Activated CD4-positive, alpha-beta T cell treated with anti-CD3 and anti-CD28 coated beads, Interleukin-2, amount 50 U/mL, for 24 hours (primary cell): ENCODE measurements at places on chromosomes 11 and 22.
A peak's percentile ranks its signal among the peaks of the same experiment; 100 is the strongest.

GRCh38 chr11:95816037-95816436 lies 25.7 kb downstream of the CEP57 start:
- DNase-seq = no peak

GRCh38 chr11:82680252-82680651 lies 53.4 kb downstream of the FAM181B start:
- DNase-seq = no peak

GRCh38 chr22:24001314-24001713 lies 3.9 kb downstream of the GSTT4 start:
- no peak for DNase-seq

DNA sequence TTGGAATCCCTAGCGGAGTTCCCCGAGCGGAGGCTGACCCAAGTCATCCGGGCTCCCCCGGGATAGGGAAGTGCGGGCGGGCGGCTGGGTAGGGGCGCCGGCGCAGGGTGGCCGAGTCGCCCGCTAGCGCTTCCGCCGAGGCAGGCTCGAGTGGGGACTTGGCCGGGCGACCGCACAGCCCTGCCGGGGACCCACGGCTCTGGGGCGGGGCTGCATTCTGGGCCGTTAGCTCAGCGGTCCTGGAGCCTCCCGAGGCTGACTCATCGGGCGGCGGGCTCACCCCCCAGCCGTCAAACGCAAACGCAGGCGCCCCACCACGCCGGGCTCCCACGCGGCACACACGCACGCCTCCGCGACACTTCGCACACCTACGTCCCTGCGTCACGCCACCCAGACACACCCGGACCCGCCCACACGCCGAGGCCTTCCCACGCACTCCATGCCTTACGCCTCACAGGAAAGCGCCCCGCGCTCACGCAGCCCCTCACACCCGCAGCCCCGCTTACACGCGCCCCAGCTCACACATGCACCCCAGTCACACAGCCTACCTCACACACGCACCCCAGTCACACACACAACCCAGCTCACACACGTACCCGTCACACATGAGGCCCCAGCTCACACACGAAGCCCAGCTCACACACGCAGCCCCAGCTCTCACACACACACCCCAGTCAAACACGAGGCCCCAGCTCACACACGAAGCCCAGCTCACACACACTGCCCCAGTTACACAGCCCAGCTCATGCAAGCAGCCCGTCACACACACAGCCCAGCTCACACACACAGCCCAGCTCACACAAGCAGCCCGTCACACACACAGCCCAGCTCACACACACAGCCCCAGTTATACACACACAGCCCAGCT lies 1.2 kb downstream of the PHLDB1 start:
- DNase-seq = peak; percentile 52

GRCh38 chr11:19530505-19530904 lies 182.1 kb upstream of the NAV2 start:
- no peak for DNase-seq

- DNase-seq = no peak
Measured at GRCh38 chr11:2102132-2102882, 36.9 kb downstream of the IGF2 start.

DNA sequence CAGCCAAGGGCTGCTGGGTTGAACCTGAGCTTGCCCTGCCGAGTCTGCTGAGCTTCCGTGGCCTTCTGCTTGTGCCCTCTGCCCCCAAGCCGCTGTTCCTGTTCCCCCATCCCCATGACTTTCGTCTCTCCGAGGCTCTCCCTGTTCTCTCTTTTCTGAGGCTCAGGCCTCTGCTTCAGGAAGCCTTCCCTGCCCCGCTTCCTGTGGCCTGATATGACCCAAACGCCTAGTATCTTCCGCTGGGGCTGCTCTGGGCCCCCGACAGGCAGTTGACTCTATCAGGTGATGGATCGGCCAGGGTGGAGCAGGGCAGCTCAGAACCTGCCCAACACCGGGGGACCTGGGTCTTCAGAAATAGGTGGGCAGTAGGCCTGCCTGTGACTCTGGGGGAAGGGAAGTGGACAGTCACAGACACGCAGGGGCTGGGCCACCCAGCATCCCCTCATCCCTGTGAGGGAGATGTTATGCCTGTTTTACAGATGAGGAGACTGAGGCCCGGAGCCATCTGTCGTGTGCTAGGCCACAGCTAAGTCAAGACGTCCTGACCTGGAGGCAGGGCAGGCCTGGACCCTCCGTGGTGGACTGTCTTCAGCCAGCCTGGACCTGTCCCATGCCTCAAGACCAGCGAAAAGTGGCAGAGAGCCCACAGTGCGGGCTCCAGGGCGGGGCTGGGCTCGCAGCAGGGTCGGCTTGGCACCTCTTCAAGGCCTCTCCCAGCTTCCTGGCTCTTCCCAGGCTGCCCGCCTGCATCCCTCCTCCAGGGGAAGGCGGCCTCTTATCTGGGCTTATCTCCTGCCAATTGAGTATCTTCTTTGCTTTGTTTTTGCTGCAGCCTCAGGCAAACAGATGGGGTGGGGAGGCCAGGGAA lies 16.2 kb downstream of the BAD start:
- no peak for DNase-seq

GRCh38 chr22:46931414-46931813 lies 169.0 kb downstream of the TBC1D22A start:
- DNase-seq = no peak

DNA sequence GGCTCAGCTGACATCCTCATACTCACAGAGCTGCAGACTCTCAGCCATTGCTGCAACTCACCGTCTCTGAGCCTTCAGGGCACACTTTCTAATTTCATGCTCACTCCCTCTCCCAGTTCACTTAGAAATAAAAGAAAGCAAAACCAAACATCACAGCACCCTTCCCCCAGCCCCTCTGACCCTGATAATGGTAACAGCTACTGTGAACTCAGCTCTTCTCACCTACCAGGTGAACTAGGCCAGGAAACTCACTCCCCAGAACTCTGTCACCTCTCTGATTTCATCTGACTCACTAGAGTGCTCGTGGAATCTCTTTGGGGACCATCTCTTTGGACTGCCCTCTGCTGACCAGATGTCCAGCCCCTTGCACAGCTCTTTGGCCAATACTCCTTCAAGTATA lies 14.5 kb upstream of the PARVA start:
- DNase-seq = no peak

GRCh38 chr11:115630214-115630613 lies 126.0 kb upstream of the CADM1 start:
- no peak for DNase-seq

DNA sequence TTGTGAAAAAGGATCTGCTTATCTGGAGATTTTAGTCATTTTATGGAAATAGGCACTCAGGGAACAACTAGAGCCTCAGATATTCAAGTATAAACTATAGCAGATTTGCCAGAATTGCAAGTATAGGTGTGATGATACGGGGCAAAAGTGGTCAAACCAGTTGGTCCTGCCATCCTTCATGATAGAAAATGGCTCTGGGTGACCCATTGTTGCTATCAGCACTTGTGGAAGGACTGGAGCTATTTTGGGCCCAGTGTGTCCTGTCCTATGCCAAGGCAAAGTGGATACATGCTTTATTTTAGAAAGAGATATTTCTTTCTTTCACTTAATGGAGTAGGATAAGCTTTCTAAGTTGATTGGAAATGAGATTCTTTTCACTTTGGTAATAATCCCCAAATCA lies 85.2 kb downstream of the PPP6R3 start:
- no peak for DNase-seq

- DNase-seq = no peak
Measured at GRCh38 chr11:91136631-91137030, 913.8 kb upstream of the CHORDC1 start.

- DNase-seq = no peak
Measured at GRCh38 chr11:109018639-109019038, 353.8 kb downstream of the DDX10 start.

DNA sequence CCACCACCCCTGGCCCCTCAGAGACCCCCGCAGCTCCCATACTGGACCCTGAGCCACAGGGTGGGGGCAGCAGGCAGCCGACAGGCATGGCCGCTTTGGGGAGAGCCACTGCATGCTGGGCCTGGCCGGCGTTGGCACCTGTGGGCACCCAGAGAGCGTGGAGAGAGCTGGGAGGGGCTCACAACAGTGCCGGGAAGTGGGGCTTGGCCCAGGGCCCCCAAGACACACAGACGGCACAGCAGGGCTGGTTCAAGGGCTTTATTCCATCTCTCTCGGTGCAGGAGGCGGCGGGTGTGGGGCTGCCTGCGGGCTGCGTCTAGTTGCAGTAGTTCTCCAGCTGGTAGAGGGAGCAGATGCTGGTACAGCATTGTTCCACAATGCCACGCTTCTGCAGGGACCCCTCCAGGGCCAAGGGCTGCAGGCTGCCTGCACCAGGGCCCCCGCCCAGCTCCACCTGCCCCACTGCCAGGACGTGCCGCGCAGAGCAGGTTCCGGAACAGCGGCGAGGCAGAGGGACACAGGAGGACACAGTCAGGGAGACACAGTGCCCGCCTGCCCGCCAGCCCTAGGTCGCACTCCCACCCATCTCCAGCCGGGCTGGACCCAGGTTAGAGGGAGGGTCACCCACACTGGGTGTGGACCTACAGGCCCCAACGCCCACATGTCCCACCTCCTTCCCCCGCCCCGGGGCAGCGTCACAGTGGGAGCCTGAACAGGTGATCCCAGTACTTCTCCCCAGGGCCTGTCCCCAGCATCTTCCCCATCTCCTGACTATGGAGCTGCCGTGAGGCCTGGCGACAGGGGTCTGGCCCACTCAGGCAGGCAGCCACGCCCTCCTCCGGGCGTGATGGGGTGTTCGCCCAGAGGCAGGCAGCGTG lies 1.2 kb downstream of the INS start:
- DNase-seq = no peak

- no peak for DNase-seq
Measured at GRCh38 chr11:78833237-78833636, 258.6 kb upstream of the NARS2 start.

- DNase-seq = no peak
Measured at GRCh38 chr22:39574779-39575551, 4.4 kb downstream of the CACNA1I start.

DNA sequence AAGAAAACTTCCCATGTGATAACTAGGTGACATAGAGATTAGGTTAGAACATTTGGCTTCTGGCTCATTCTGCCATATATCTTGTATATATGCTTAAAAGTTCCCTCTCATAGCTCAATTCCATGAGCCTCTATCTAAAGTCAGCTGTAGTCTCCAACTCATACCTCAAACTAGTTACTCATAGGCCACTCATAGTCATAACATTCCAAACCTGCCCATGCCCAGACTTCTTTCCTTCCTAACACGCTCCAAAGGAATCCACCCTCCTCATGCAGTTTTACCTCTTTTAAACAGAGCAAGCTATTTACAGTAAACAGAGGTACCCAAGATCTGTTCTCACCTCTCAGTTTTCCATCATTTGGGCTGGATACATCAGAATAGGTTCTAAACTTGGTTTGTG lies 39.4 kb downstream of the GLYATL2 start:
- no peak for DNase-seq

GRCh38 chr11:87141980-87142514 lies 104.3 kb downstream of the TMEM135 start:
- DNase-seq = no peak

DNA sequence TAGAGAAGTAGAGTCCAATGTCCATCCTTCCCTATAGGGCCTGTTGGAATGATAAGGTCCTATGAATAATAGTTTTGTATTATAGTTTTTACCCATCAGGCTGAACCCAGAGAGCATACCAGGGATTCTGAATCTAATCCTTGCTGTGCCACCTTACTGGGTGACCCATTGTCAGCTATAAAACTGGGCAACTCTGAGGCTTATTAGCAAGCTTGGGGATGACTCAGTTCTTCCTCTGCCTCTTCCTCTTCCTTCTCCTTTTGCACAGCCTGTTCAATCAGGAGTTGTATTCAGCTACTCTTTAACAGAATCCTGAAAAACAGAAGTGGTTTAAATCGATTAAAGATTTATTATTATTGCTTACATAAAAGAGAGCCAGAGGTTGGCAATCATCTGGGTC lies 8.9 kb downstream of the HEPHL1 start:
- no peak for DNase-seq

GRCh38 chr11:119125821-119126220 lies 4.4 kb downstream of the HINFP start:
- DNase-seq = no peak

DNA sequence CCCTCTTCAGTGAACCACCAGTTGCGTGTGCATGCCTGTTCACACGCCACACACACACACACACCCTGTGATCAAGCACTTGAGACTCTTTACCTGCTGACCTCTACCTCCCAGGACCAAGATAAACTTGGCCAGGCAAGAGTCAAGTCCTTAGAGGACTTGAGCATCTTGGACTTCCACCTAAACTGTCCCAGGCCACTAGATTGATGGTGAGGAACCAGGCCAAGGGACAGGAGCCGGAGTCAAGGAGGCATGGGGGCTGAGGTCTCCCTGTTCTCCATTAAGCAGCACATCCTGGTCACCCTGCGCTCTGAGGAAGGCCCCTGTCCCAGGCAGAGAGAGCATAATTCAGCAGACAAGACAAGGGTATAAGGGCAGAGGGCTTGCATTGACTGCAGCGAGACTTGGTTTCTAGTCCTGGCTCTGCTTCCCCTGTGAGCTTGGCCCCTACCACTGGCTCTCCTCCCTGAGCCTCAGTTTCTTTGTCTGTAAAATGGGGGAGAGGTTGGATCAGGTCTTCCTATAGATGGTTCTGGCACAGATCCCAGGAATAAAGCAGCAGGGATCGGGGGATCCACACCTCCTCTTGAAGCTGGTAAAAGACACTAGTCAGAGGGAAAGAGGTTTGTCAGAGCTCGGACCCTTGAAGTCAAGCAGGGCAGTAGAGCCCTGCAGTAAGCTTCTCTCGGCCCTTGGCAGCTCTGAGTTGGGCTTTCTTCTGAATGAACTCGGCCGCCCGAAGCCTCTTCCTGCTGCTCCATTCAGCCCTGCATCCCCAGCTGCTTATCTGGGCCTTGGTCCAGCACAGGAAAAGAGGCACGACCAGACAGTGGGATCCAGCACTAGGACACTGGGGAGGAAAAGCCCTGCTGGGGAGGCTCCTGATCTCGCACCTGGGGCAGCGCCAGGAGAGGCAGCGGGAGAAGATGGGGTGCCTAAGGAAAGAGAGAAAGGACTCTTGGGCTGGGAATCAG lies 2.0 kb downstream of the CREB3L1 start:
- DNase-seq = no peak

DNA sequence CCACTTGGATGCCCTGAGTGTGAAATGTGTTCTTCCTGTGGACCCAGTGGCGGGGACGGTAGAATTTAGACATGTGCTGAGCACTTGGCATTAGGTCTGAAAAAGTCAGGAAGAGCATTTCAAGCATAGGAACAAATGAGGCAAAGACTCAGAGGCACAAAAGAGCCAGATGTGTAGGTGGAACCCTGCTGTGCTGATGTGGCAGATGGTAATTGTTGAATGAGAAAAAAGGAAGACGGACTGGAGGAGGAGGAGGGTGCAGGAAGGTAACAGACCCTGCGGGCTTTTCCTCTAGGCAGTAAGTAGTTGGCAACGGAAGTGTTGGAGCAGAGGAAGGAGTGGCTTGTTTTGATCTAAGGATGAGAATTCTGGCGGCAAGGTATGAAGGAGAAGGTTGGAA lies 985.8 kb downstream of the TBC1D22A start:
- DNase-seq = no peak

- DNase-seq = no peak
Measured at GRCh38 chr11:23956586-23956985, 540.3 kb upstream of the LUZP2 start.

DNA sequence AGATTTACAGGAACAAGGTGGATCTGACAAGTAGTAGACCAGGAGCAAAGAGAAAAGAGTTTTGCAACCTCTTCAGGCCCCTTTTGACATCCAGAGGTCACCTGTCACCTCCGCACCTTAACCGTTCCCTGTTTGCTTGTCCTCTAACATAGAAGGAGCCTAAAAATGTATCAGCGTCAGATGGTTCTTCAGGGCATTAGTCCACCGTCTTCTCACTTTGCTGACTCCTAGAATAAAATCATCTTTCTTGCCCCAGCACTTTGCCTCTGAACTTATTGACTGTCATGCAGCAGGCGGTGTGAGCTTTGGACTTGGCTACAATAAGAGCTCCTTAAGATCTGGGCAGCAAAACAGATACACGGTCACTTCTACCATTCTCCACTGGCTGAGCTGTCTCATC lies 339.7 kb upstream of the B3GAT1 start:
- no peak for DNase-seq
